ENCODE measurements at places on chromosomes 3 and 15.

DNA sequence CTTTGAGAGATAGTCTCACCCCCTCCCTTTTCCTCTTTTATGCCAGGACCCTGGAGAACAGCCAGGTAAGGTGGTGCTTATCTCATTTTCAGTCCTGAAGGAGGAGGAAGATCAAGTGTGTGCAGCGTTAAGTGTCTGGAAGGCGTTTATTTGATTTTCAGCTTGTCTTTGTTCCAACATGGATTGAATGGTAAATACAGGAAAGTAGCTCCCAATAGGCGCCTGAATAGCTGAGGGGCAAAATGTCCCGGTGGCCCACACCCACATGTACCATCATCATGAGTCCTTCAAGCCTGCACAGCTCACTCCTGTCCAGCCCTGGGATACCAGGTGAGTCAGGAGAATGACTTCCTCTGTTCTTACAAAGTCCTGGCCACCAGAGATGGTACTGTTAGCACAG, 73.5 kb downstream of the CEMIP start:
- DNase-seq: no peak

- no peak for DNase-seq
Measured at GRCh38 chr3:149575961-149576564, 81.8 kb downstream of the WWTR1 start.

DNA sequence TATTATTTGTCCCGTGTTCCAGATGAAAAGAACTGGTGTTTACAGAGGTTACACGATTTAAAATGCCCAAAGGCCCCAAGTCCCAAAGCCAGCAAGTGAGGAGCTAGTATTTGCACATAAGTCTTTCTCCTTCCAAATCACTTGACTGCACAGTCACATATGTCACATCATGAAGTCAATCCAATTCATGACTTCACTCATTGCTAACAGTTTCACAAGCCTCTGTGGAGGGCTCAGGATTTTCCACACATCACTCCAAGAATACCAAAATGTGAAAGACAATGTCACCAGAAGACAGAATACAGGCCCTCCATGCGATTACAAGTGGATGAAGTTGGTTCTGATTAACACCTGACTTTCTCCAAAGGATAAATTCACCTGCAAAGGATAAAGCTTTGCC, 283.1 kb upstream of the UBE2E2 start:
- no peak for DNase-seq

GRCh38 chr3:65326574-65326973, 638.8 kb upstream of the ADAMTS9 start:
- DNase-seq: no peak

GRCh38 chr3:36433511-36433910, 53.2 kb downstream of the STAC start:
- DNase-seq: no peak

- DNase-seq: no peak
Measured at GRCh38 chr3:181823716-181824115, 112.0 kb downstream of the SOX2 start.

DNA sequence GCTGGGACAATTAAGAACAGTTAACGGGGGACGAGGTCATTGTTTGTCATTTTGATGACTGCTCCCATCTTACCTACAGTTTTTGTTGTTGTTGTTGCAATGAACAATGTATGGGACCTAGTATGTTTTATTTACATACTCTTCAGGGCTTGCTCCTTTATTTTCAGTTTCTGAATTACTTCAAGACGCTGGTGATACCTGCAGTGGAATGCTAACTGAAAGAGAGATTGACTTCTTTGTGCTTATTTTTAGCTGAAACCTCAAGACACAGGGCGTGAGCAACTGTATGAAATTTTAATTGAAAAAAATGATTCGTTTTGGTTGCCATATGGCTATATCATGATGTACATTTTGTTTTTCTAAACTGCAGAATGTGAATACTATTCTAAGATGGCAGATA, 297.9 kb downstream of the EDEM1 start:
- DNase-seq: no peak

GRCh38 chr3:66467996-66468735, 32.7 kb downstream of the LRIG1 start:
- no peak for DNase-seq

GRCh38 chr15:90887037-90887481, 2.8 kb downstream of the FES start:
- DNase-seq: no peak

- DNase-seq: no peak
Measured at GRCh38 chr3:60720736-60721135, 530.5 kb downstream of the FHIT start.
